ENCODE measurements at places on chromosomes 2 and 18.

DNA sequence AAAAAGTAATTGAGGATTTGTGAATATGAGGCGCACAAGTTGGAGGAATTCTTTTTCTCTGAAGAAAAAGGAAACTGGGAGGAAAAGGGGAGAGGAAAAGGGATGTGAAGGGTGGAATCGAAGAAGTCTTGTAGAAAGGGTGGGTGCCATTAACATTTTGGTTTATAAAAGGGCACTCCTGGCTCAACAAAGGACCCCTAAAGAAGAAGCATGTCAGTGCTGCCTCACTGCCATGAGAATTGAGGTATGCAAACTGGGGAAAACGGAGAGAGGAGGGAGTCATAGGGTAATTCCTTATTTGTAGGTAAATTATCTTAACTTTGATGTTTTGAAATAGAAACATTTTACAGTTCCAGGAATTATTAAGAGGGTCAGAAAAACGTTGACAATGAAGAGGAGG is 207.2 kb downstream of the NAPG start:
- DNase-seq = no peak

GRCh38 chr2:220858101-220858500 is 714.0 kb downstream of the EPHA4 start:
- no peak for DNase-seq

- no peak for DNase-seq
These were observed 41.4 kb downstream of the IL1R2 start for GRCh38 chr2:102033031-102033749.

- no peak for DNase-seq
These were observed 392.1 kb upstream of the RAB12 start for GRCh38 chr18:8217051-8217564.

GRCh38 chr2:134279417-134279816 is 25.5 kb downstream of the MGAT5 start:
- no peak for DNase-seq

- no peak for DNase-seq
These were observed 81.3 kb downstream of the OSBPL6 start for GRCh38 chr2:178275600-178275999.

DNA sequence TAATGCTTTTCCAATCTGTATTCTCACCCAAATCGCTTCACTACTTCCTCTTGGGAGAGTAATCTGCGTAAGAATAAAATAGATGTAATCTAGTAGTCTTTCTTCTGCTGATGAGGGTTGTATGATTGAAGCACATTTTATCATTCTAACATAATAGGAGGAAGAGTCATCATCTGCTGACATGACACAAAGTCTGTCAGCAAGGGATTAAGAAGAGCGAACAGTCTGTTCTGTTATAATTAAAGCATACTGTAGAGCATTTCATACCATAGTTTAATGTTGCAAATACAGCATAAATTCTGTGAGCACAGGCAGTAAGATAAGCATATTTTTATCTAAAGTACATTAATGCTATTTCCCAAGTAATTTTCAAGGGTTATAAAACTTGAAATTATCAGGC is 10.4 kb downstream of the SLC25A52 start:
- no peak for DNase-seq

GRCh38 chr2:208046686-208047085 is 21.4 kb upstream of the PLEKHM3 start:
- DNase-seq = no peak
